ENCODE measurements at places on chromosomes 7 and 10.

DNA sequence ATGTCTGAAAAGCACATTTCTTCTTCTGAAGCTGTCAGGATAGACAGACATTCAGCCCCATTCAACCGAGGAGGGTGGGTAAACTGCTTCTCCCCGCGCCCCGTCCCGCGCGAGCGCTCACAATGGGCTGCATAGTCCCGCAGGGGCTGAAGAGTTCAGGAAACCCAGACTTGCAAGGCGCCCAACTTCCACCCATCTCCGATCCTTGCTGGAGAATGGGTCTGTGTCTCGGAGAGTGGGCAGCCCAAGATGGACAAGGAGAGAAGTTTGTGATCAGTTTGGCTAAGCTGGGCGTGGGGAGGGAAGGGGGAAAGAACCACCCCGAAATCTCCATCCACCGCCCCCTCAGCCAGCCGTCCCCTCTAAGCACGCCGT, 686 bp downstream of the AASS start:
- no peak for DNase-seq

GRCh38 chr10:86046845-86047460, 319.6 kb downstream of the GRID1 start:
- peak; percentile 48 for DNase-seq

- DNase-seq = no peak
Measured at GRCh38 chr7:98553666-98554065, 63.4 kb upstream of the NPTX2 start.

- peak; percentile 48 for DNase-seq
Measured at GRCh38 chr10:89563861-89564478, 28.6 kb upstream of the SLC16A12 start.

GRCh38 chr7:69728304-69728703, 130.0 kb downstream of the AUTS2 start:
- no peak for DNase-seq

- DNase-seq = peak; percentile 28
Measured at GRCh38 chr10:3720228-3721019, 64.6 kb downstream of the KLF6 start.

- DNase-seq = no peak
Measured at GRCh38 chr10:61565819-61566560, 96.7 kb upstream of the CABCOCO1 start.

DNA sequence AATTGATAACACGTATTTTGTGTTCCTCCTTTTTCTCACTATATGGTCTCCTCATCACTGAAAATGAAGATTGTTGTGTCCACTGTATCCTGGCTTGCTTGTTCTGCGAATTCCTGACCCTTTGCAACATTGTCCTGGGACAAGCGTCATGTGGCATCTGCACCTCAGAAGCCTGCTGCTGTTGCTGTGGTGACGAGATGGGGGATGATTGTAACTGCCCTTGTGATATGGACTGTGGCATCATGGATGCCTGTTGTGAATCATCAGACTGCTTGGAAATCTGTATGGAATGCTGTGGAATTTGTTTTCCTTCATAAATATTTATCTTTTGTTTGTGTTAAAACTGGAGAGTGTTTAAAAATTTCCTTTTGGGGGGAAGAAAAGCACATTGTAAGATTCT, 93.7 kb downstream of the MDFIC start:
- no peak for DNase-seq

DNA sequence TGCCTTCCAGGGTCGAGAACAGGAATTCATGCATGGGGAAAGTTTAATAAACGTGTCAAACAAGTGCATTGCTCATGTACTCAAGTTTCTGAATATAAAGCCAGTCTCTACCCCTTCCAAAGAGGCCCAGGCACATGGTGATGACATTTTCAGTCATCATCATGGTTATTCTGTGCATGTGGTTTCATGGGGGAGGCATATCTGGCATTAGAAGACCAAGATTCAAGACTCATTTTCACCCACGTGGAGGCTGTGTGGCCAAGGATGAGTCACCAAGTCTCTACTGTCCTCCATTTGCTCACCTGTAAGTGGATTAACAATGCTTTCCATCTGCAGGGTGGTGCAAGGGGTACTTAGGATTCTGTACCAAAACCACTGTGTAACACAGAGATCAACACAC, 34.0 kb upstream of the CNPY1 start:
- DNase-seq = peak; percentile 41

DNA sequence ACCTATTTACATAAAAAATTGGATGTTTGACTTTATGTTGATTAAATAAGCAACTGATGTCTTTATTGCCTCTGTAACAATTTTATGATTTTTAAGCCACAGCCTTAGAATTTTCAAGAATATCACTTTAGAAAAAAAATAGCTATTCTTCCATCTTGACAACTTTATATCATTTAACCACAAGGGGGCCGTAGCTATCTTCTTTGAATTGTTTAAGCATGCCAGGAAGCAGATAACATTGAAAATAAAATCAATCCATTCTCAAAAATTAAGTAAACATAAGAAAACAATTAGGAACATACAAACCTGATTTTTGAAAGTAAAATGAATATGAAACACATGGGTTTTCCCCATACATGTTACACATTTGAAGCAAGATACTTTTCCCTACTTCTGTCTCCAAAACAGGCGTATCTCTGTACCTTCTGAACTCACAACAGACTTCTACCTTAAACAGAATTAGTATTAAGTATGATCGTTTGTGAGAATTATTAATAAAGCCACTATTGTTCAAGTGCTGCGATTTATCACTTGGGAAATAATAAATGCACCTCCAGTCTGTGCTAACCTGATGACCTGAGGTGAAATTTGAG, 209.0 kb downstream of the CACNA2D1 start:
- peak; percentile 13 for DNase-seq

- DNase-seq = no peak
Measured at GRCh38 chr7:134875867-134876266, 96.4 kb downstream of the CALD1 start.

- no peak for DNase-seq
Measured at GRCh38 chr7:542713-543500, 23.3 kb upstream of the PDGFA start.

DNA sequence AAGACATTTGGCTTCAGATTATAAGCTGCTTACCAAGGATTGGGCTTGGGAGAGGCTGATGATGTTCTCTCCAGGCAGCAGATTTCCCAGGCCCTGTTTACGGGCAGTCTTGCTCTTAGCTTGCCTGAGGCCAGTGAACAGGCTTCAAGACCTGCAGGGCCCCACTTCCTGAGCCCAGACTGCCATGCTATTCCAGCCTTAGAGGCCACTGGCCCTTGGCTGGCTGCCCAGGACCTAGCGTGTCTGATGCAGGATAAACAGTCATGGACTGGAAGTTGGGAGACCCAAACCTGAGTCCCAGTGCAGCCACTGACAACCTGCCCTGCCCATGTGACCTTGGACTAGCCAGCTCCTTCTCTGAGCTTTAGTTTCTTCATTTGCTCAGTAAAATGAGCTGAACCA, 2.9 kb downstream of the PRXL2A start:
- no peak for DNase-seq

DNA sequence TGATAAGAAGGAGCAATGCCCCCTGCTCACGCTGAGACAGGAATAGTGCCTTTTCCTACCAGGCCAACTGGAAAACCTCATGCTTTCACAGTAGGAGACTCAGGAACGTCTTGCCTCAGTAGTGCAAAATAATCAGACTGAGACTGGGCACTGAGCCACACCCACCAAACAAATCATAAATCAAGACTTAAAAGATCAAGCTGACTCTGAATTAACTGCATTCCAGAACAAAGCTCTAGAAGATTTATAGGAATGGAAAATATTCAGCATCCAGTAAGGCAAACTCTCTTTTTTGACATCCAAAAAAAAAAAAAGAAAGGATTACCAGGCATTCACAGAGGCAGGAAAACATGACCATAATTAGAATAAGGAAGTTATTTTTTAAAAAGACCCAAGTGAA, 30.5 kb upstream of the SLC18A3 start:
- DNase-seq = no peak

DNA sequence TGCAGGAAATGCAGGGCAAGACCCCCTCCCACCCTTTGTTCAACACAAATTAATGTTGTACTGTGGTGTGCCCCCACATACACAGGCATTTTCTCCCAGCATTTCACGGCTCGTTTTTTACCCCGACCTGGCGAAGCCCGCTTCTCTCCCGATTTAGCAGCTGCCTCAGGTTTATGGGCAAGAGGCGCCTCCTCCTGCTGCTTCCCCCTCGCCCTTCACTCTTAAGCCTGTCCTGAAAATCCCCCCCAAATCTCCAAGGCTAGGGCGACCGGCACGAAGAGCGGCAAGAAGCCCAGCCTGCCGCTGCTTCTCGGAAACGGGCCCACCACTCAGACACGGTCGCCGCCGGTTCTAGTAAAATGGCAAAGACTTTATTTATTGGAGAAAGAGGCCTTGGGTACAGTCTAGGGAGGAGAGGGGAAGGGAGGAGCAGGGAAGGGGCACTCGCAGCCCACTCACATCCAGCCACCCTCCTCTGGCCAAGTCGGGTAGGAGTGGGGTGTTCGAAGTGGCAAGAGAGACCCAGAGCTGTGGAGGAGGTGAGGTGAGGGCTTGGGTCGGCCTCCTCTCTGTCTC, 3.3 kb downstream of the LBX1 start:
- DNase-seq = no peak

GRCh38 chr7:159226011-159226702, 81.5 kb upstream of the VIPR2 start:
- DNase-seq = no peak

DNA sequence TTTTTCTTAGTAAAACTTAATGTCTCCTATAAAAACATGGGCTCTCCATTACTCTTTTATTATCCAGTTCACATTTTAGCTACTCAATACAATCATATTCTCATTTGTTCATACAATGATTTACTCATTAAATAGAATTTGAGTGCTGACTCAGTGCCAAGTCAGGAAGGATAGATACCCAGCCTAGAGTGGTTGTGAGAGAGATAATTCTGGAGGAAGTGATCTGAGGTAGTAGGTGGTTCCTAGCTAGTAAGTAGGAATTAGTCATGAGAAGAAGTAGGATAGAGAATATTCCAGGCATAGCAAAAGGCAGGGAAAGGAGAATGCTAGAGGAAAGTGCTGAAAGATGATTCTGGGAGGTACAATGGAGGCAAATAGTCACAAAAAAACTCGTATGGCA, 133.5 kb upstream of the MBL2 start:
- DNase-seq = no peak

DNA sequence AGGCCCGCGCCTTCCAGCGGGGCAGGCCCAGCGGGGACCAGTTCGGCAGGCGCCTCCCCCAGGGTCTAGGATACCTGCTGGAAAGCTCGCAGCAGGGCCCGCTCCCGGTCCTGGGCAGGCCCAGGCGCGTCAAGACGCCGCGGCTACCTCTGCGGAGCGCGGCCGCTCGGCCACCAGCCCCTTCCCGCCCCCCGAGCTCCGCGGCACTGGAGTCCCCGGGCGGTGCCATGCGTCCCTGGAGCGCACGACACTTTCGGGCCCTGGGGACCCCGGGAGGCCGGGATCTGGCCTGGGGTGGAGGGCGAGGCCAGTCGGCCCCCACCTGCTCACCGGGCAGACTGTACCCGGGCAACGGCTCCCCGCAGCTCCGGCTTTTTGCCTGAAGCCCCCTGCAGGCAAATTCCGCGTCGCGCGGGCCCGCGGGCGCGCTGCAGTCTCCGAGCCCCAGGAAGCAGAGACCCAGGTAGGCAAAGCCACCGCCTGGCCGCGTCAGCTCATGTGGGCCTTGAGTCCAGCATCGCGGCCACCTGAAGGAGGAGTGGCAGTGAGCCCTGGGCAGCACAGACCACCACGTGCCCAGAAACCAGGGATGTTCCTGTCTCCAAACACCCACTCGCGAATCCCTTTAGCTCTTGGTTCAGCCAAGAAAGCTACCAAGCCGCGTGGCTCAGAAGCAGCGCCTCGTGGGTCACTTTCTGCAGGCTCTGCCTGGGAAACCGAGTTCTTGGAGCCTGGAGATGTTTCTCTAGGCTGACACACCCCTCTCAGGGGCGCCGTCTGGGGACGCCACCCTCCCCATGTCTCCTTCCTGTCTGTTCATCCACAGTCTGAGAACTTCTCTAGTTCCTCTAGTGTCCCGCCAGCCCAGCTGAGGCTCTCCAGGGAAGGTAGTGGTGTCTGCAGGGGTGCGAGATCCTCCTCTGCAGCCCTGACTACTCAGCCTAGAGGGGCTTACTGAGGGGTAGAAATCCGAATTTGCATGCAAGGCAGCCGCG, 46.1 kb upstream of the APBB1IP start:
- DNase-seq = no peak

GRCh38 chr7:18420748-18421147, 74.8 kb upstream of the HDAC9 start:
- DNase-seq = no peak

DNA sequence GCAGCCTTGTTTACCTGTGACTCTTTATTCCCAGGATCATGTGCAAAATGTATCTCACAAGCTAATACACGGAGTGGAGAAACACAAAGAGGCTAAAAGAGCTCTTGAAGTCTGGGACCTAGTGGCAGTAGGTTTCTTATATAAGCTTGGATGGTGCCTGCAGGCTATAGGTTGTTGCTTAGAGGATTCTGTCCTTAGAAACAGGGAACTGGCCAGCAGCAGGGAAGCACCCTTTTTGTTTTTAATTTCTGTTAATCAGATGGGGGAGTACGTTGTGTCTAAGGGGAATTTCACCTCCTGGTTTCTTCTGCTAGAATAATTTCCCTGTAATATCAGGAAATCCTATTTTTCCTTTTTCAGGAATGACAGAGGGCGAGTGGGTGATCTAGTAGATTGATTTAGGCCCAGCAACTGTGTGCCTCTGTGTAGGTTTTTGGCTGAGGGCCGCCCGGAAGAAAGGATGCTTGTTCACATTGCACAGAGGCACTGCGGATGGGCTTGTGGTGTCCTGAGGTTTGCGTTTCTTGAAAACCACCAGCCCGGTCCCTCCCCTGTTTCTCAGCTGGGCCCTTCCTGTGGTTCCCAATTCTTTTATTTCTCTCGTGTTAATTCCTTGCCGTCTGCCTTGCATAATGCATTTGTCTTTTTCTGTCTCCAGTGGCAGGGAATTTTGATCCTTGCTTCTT, 158.0 kb downstream of the CAMK1D start:
- peak; percentile 21 for DNase-seq

DNA sequence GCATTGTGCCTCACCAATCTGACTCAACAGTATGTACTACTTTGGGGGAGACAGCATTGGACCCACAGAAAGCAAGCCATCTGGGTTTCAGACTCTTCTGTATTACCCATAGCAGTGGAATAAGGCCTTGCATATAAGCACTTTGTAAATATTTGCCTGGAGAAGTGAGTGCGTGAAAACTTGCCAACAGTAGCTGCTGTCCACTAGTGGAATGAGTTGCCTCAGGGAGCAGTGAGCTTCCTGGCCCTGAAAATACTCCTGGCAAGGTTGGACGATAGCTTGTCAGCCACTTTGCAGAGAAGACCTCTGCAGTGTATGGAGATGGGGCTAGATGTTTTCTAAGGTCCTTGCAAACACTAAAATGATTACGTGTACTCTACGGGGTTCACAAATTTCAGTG, 21.6 kb downstream of the GARS1 start:
- no peak for DNase-seq

GRCh38 chr7:145848691-145849090, 267.9 kb upstream of the CNTNAP2 start:
- no peak for DNase-seq

DNA sequence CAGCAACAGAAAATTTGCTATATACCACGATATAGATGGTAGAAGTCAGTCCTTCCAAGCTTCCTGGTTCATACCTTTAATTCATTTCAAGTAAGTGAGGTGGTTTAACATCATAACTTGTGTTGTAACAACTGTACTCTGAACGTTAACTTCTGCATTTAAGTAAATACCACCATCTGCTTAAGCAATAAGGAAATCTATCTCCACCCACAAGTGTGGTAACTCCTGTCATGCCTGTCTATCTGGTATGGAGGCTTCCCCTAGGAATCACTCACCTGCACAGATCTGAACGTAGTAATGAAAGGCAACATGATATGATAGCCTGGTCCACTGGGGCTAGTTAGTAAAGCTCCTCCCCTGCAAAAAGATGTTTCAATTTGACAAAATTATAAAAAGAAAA, 2.3 kb downstream of the ERLIN1 start:
- DNase-seq = no peak

- peak; percentile 29 for DNase-seq
Measured at GRCh38 chr7:20217193-20217948, at the start of gene MACC1. Gene MACC1 (minus strand): TSS chr7:20217384. CDS start chr7:20161862, 55,522 bp downstream.
